ENCODE measurements at places on chromosomes 3 and 15. TPM values are rescaled to one million over a fixed set of nuclear protein-coding genes. Genes with fewer than 3 reads are reported as not detected.

B3GNT5 gene
- total RNA-seq = 23.4 TPM

- peak; percentile 6 for DNase-seq
Observed at GRCh38 chr15:65068403-65068788, 605 bp upstream of the RASL12 start.

- no peak for DNase-seq
Observed at GRCh38 chr3:116886202-116886893, 176.8 kb downstream of the TUSC7 start.

DNA sequence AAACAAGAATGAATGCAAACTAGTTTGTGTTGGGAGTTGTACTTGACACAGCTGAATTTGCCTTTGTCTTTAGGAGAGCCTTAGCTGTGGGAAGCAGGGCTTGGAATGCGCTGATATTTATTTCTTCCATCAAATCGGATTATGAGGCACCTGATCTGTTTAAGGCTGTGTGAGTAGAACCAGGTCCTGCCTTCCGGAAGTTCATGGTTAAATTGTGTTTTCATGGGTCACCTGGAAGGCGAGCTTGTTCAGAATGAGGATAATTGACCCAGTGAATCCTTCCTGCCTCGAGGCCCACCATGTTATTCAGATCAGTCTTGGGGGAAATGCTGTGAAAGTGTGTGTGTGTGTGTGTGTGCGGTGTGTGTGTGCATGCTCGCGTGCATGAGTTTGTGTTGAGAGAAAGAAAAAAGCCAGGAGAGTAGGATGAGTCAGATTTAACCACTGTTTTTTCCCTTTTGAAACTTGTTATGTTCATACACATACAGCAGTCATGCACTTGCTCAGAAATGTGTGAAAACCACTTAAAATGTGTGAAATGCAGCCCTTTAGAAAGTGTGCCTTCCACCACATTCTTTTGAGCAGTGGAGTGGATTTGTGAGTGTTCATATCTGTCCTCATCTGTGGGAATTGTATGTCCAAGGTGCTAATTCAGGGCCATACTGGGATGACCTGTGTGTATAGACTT lies 36.7 kb downstream of the SMAD3 start:
- no peak for DNase-seq

DNA sequence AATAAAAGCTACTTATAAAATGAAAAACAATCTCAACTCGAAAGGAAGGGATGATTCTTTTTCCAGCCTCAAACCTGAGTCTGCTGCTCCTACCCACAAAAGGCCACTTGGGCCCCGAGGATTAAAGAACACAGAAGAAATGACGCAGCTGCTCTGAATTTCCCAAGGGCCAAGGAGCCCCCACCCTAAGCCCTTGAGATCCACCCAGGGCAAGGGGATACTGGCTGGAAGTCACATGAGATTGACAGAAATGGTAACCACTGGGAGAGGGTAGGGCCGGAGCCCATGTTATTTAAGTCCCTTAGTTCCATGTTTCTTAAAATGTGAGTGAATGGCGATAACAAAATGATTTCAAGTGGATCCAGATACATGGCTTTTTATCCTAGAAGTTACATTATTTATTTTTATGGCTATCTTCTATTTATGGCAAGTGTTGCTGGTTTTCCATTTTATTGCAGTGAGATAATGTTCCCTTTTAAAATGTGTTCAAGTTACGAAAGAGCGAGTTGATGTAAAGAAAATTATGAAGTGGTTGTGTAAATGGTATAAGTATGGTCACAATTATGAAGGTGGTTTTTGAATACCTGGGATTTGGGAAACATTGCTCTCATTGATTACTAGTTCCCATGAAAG lies 16.8 kb downstream of the IGDCC4 start:
- peak; percentile 67 for DNase-seq

GRCh38 chr3:110969229-110970211 lies 102.1 kb upstream of the NECTIN3 start:
- no peak for DNase-seq

DNA sequence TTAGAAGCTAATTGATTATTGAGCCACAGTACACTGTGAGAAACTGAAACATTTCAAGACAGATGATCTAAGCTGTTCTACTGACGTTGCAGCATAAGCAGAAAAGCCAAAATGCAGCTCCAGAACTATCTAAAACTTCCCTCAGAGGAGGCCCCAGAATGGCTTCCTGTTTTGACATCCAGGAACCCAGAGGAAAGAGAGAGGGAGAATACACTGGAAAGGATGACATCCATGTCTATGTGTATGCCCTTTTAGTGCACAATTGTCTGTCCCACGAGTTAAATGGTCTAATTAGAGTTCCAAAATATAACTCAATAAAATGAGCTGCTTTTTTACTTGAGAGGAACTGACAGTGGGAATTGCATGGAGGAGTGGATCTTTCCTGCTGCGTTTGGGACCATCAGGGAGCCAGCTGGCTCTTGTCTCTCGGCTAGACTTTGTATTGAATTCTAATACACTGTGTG lies 688.1 kb downstream of the ZNF385D start:
- peak; percentile 91 for DNase-seq

- DNase-seq = no peak
Observed at GRCh38 chr3:57971975-57972374, 36.2 kb upstream of the FLNB start.

DNA sequence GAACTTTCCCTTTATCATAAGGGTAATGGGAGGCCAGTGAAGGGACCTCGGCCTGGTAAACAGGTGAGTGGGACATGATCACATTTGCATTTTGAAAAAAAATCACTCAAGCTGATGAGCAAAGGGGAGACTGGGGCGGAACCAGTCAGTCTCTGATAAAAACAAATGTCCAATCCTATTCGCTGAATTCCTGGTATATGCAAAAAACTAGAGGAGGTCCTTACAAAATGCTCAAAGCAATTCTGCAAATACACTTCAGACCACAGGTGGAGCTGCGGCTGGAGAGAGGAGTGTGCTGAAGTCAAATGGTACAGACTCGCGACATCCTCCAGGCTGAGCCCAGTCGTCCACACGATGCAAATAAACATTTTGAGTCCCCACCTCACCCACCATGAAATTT lies 166.7 kb downstream of the FOXP1 start:
- DNase-seq = no peak

PTX3 gene
- 24.6 TPM for total RNA-seq

- no peak for DNase-seq
Observed at GRCh38 chr3:102329066-102329465, 105.7 kb upstream of the ZPLD1 start.

GRCh38 chr15:51536965-51537574 lies 85.5 kb downstream of the DMXL2 start:
- DNase-seq = no peak

- no peak for DNase-seq
Observed at GRCh38 chr15:32774022-32774421, 56.2 kb downstream of the GREM1 start.

KCNMB2 gene
- total RNA-seq = 3.4 TPM

GRCh38 chr15:63420333-63420747 lies 38.7 kb upstream of the CA12 start:
- no peak for DNase-seq

CEMIP gene
- 6.5 TPM for total RNA-seq

GRCh38 chr15:60788692-60789103 lies 309.8 kb upstream of the ICE2 start:
- no peak for DNase-seq

NRG4 gene
- total RNA-seq = 0.10 TPM

DNA sequence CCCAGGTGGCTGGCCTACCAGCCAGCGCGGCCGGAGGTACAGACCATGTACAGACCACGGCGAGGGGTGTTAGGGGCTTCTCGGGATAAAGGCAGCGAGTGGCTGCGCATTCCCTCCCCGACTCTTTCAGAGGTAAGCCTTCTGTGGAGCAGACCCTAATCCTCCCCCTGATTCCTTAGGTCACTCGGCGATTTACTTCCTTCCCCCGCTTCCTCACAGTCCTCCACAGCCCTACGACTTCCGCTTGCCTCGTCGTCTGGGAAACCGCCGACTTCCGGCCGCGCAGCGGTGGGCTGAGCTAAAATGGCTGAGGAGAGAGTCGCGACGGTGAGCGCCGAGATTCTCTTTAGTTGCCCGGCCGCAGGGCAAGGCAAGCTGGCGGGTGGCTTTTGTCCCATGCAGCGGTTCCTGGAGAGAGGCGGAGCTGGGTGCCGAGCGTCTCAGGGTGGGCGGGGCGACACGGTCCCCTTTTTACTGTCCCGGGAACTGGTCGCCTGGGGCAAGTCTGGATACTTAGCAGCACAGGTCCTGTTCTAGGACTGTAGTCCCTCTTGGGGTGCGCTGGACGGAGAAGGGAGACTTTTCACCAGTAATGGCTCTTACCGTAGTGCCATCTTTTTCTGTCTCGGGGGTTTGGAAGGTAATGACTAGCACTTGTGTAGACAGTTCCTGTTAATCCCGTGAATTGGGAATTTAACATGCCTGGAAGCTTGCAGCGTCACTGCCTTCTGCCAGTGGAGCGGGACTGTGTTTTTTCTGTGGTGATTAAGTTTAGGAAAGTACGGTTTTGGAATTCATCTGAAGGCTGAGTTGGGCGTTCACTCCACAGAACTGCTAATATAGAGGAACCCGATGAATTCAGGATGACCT lies at the start of the genes BBS4 and HIGD2B:
TSS of gene BBS4 (plus strand) at position 283 of the 870 bp plus-strand sequence. CDS start at position 304, 21 bp downstream.
TSS of gene HIGD2B (minus strand) at position 258 of the 870 bp plus-strand sequence. CDS start 9,808 bp downstream, outside the sequence.
- DNase-seq = no peak

ARID3B gene
- 4.8 TPM for total RNA-seq

- no peak for DNase-seq
Observed at GRCh38 chr3:66272016-66272415, 51.2 kb downstream of the SLC25A26 start.

CPLX3 gene
- total RNA-seq = 0.20 TPM

GRCh38 chr3:18770800-18771199 lies 345.7 kb upstream of the SATB1 start:
- DNase-seq = no peak

- DNase-seq = no peak
Observed at GRCh38 chr3:85003479-85003878, 44.7 kb downstream of the CADM2 start.

- no peak for DNase-seq
Observed at GRCh38 chr3:87175732-87176131, 51.4 kb upstream of the CHMP2B start.

DNA sequence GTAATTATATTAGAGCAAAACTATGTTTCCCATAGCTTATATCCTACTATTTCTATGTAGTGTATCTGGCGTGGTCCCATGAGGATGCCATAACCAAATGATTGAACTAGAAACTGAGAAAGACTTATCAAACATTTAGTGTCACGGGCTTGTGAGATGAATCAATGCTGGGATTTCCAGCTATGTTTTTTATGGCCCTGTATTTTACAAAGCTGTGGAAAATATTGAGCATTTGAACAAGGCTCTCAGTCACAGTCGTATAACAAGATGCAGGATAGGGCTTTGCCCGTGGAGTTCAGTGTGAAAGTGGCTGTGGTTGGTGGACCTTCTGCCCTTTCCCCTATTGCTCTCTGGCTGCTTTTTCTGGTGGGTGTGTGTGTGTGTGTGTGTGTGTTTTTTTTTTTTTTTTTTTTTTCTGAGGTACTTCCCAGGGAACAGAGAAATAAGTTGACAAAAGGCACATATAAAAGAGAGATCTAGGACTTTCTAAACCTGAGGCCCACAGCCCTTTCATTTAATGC lies 60.7 kb downstream of the CACNA1D start:
- DNase-seq = no peak

ADAMTS17 gene
- total RNA-seq = 17.0 TPM

All from skin of body (tissue), 3 donors.